ENCODE measurements at places on chromosomes 1 and 21. TPM values are rescaled to one million over a fixed set of nuclear protein-coding genes. Genes with fewer than 3 reads are reported as not detected.

DNA sequence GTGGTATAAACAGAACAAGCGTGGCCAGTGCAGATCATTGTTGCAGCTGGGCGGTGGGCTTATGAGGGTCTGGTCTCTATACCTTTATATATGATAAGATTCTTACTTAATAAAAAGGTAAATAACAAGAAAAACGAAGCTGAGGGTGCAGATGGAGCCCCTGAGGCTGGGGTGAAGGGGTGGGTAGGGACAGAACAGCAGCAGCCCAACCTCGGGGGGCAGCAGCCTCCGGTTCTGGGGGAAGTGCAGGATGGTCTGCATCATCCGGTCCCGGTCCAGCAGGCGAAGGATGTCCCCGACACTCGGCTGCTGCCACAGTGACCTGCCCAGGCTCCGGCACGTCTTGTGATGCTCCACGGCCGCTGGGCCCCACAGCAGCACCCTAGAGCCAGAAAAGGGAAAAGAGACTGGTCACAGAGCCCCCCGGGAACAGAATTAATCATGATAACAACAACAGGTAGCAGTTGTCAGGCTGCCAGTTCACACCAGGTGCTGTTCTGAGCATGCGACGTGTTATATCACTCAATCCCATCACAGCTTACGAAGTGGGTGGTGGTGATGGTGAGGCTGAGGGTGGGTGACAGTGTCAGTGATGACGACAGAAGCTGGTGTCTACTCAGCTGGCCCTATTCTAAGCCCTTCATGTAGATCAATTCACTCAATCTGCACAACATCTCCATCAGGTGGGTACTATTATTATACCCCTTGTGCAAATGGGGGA, 35.5 kb downstream of the MRAP start:
- DNase-seq: no peak

GRCh38 chr1:25232866-25233784, 823 bp upstream of the SYF2 start:
- DNase-seq: peak; percentile 82

DNA sequence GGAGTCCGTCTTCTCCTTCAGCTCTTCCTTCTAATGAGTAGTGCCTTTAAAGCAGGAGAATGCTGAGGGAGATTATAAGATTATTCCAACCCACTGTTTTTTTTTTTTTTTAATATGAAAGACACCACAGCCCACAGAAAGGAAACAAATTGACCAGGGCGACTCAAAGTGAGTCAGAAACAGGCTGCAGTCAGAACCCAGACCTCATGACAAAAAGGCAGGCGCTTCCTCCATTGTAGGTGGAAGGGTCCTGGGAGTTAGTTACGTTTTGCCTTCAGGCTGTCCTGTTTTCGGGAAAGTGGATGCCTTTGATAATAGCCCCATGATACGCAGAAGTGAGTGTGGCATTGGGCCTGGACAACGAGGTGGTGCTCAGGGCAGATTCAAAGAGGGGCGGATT, 21.0 kb downstream of the PLXNA2 start:
- DNase-seq: peak; percentile 51

DNA sequence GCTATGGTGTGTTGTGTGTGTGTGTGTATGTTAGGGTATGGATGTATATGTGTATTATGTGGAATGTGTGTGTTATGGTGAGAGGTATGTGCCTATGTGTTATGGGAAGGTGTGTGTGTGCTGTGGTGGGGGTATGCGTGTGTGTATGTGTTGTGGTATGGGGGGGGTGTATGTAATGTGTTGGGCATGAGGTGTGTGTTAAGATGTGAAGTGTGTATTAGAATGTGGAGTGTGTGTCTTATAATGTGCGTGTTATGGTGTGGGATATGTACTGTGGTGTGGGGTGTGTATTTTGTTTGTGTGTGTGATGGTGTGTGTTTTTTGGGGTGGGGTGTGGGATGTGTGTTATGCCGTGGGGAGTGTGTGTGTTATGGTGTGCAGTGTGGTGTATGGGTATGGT, 242.5 kb downstream of the RHOU start:
- DNase-seq: no peak

DNA sequence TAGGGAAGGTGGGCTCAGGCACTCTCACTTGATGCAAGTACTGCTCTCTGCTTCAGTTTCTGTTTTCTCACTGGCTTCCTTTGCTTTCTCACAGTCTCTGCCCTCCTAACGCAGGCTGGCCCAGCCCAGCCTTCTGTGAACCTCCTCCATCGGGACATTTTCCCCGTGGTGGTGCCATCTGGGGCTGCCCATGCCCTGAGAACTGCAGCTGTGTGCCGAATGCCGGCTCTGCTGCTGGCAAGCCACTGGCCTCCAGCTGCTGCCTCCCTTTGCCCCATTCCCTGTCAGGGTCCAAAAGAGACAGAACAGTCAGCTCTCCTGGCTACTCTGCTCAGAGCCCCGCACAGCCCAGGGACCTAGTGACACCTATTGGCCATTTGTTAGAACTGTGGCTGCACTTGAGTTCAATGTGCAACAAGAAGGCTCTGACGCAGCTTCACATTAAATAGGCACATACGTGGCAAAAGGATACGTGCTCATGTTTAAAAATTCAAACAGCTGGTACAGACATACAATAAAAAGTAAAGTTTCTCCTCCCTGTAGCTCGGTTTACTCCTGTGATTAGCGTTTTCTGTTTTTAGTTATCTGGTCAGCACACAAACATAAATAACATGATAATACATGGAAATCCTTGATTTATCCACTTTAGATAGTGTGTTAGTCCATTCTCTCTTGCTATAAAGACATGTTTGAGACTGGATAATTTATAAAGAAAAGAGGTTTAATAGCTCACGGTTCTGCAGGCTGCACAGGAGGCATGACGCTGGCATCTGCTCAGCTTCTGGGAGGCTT, 46.6 kb downstream of the FCRL5 start:
- peak; percentile 35 for DNase-seq

GRCh38 chr1:197106869-197107268, 39.6 kb downstream of the ASPM start:
- DNase-seq: no peak

GRCh38 chr1:101239095-101240040, 2.5 kb downstream of the S1PR1 start:
- DNase-seq: no peak

DNA sequence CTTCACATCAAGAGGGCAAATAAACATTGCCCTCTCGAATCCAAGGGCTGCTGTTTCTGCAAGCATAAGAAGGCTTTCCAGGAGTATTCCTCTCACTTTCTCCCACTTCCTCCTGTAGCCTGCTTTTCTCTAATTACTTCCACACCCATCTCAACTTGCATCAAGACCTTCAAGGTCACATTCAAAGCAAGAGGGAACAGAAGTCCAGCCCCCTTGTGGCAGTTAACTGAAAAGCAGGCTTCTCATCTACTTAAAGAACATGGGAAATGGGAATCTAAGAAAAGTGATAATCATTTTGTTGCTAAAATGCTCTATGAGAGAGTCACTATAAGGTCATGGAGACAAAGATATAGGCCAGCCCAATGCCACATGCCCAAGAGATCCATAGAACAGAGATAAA, 874.4 kb downstream of the KCNT2 start:
- peak; percentile 48 for DNase-seq

GRCh38 chr1:21117597-21118001, 59.1 kb downstream of the EIF4G3 start:
- DNase-seq: no peak

DNA sequence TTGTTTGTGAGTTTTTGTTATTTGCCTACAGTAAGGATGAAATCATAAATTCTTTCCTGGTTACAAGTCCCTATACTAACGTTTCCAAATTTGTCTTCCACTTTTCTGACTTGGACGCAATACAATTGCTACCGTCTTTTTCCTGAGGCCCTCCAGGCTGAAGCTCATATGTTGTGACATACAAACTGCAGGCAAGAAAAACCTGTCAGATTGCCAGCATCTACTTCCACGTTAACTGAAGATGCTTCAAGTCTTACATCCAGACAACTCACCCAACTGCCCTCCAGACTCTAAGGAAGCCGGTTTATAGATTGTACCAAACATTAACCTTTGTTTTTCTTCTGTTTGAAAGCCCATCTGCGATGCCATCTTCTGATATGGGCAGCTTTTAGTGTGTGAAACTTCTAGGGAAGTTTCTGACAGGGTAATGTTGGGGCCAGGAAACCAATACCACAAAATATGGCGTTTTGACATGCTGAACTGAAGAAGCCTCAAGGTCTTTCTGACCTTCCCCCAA, 21.4 kb upstream of the RNF11 start:
- no peak for DNase-seq

GRCh38 chr1:98001764-98002163, 80.9 kb upstream of the DPYD start:
- DNase-seq: peak; percentile 9

DNA sequence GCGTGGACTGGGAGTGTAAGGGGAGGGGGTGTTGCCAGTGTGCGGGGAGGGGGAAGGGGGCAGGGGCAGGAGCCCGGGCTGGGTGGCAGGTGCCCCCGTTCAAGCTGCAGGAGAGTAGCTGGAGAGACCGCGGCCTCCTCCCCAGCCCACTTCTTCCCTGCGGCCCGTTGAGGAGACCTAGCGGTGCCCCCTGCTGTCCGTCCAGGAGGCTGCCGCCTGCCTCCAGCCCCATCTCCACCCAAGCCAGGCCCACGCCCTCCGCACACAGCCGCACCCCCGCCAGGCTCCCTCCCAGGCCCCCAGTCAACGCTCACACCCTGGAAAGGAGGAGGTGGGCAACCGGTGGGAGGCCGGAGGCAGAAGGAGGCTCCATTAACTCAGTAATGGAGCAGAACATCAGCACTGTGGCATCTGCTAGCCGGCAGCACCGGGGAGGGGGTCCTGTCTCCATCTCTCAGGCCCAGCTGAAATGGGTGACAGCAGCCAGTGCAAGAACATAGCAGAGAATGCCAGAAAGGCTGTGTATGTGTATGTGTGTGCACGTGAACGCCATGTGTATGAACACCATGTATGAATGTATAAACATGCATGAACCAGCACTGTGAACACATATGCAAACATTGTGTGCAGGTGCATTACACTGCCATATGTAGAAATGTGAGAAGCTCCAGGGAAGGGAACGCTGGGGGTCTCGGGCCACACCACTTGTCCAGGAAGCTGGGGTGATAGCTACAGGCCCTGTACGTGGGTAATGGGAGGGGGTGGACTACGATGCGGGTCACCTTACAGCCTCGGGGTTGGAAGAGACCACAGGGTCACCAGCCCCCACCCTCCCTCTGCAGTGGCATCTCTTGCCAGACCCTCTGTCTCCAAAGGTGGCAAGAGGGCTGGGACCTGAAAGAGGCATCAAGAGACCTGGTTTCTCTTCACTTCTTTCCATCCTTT, 84.6 kb downstream of the SYT2 start:
- DNase-seq: peak; percentile 64

GRCh38 chr1:118099686-118100085, 85.3 kb downstream of the SPAG17 start:
- no peak for DNase-seq

DNA sequence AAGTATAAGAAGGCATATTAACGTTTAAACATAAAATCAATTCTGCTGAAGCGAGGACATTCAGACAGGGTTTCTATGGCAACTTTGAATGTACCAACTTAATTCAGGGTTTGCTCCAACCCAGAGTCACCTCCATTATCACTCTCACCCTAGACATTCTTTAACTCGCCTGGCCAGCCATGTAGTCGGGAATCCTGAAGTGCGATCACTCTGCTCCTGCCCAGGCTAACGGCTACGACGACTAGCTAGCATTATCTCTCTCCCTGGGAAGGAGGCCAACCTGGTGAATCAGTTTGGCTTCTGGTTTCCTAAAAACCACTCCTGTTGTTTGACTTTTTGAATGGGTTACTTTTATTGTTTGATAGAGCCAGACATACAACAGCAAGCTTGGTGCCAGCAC, 38.9 kb upstream of the ZBTB18 start:
- DNase-seq: peak; percentile 86

DNA sequence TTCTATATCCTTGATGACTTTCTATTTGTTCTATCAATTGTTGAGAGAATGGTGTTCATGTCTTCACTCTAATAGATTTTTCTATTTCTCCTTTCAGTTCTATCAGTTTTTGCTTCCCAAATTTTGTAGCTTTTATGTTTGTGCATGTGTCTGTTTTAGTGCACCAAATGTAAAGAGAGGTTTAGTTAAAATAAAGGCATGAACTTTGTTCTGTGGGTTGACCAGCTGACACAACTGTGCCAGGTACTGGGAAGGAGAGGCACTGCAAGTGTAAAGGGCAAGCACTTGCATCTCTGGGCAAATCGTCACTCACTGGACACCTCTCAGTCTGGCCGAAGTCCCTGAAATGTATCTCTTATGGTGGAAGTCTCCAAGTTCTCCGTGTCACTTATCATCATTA, 38.6 kb upstream of the ABCD3 start:
- DNase-seq: no peak

GRCh38 chr1:187840557-187840956, 1011.8 kb downstream of the PLA2G4A start:
- DNase-seq: no peak

The OR6K3 gene
- not detected for total RNA-seq

The HFM1 gene
- not detected for total RNA-seq

The S100A16 gene
- total RNA-seq: 726 TPM

The KCNN3 gene
- 0.36 TPM for total RNA-seq

The GJA9 gene
- not detected for total RNA-seq

The VWA1 gene
- 2.0 TPM for total RNA-seq

The UQCRHL gene
- 0.84 TPM for total RNA-seq

The B3GALT2 gene
- 7.0 TPM for total RNA-seq

The CFAP141 gene
- not detected for total RNA-seq

The RPE65 gene
- total RNA-seq: not detected

The MARK1 gene
- total RNA-seq: 0.34 TPM
